ENCODE measurements at places on chromosomes 1 and 21.

GRCh38 chr1:43653893-43654292, 3.9 kb downstream of the KDM4A start:
- DNase-seq = no peak

DNA sequence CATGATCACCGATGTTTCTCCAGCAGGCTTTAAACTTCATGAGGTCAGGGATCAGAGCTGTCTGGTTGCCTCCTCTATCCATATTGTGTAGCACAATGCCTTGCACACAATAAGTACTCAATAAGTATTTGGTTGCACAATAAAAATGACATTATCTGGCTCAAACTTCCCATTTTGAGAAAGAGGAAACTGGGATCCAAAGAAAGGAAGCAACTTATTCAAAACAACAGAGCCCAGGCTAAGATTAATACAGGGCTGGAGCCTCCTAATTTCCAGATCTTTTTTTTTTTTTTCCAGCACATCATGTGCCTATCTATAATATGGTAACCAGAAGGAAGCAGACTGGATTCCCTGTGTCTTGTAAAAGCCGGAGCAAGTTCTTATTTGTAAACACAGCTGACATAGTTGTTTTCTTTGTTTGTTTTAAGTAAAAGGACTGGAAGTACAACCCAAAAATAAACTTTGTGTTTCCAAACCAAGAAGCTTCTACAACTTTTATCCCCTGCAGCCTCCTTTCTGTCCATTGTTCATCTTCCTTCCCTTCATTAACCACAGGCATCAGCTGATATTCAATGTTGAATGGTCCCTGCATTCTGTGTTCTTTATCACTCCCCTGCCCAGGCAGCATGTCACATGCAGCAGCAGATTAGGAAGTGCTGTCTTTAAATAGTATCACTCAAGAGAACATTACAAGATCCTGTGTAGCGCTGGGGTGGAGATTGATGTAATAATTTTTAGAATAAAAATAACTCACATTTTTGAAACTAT, 71.2 kb upstream of the HOOK1 start:
- no peak for DNase-seq

GRCh38 chr1:2433936-2434655, 21.7 kb upstream of the PEX10 start:
- DNase-seq = no peak

- no peak for DNase-seq
Measured at GRCh38 chr1:223731133-223731770, 18.9 kb downstream of the CAPN2 start.

GRCh38 chr1:225441314-225442122, 13.7 kb upstream of the LBR start:
- no peak for DNase-seq

DNA sequence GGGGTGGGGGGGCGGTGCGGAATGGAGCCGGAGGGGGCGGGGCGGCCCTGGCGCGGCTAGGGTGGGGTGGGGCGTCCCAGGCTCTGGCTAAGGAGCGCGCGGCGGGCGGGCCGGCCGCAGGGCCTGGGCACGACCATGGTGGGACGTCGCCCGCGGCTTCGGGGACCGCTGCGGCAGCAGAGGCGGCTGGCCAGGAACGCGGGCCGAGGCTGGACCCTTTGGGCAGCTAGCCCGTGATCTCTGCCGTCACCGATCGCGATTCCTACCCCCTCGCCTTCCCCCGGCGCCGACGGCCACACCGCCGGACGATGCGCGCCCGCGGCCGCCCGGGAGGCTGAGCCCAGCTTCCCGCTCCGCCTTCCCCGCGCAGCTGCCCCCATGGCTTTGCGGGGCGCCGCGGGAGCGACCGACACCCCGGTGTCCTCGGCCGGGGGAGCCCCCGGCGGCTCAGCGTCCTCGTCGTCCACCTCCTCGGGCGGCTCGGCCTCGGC, at the start of gene MAP3K21:
TSS of gene MAP3K21 (plus strand) at position 74 of the 491 bp plus-strand sequence. CDS start at position 379, 305 bp downstream.
- DNase-seq = peak; percentile 32

GRCh38 chr1:170063109-170063826, 11.2 kb downstream of the KIFAP3 start:
- no peak for DNase-seq
